ENCODE measurements at places on chromosomes 4 and X. TPM values are rescaled to one million over a fixed set of nuclear protein-coding genes. Genes with fewer than 3 reads are reported as not detected.

GRCh38 chr4:8162625-8163024 is 4.0 kb upstream of the ABLIM2 start:
- H3K4me1 ChIP-seq, result peaks cover 17% of the 10 kb centered on the region
- H3K4me3 ChIP-seq, result no peak overlapping the region
- H3K27me3 ChIP-seq, result peaks cover 5% of the 10 kb centered on the region
- H3K36me3 ChIP-seq, result no peaks in the 10 kb centered on the region
- H3K27ac ChIP-seq, result no peak overlapping the region

DNA sequence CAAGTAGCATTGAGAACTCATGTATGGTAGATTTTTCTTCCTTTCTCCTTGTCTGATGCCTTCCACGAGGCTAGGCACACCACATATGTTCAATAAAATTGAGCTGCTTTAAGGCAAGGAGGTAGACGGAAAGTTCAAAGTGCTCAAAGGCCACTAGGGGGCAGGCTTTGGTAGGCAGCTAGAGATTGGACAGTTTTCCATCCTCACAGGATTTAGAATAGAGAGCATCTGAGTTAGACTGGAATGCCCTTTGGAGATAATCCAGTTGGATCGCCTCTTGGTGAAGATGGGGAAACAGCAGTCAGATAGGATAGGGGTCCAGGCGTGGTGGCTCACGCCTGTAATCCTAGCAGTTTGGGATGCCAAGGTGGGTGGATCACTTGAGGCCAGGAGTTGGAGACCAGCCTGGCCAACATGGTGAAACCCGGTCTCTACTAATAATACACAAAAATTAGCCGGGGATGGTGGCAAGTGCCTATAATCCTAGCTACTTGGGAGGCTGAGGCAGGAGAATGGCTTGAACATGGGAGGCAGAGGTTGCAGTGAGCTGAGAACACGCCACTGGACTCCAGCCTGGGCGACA is 30.4 kb downstream of the ELF4 start:
- H3K4me3 ChIP-seq, result no peak overlapping the region
- no peaks in the 10 kb centered on the region for H3K36me3 ChIP-seq
- H3K27ac ChIP-seq, result no peak overlapping the region
- DNase-seq, result peak; percentile 78
- no peaks in the 10 kb centered on the region for H3K4me1 ChIP-seq

- H3K4me1 ChIP-seq, result no peaks in the 10 kb centered on the region
- H3K27me3 ChIP-seq, result no peaks in the 10 kb centered on the region
- peak; percentile 19 for DNase-seq
- H3K4me3 ChIP-seq, result no peak overlapping the region
- no peak overlapping the region for H3K27ac ChIP-seq
Measured at GRCh38 chrX:71941776-71942175, 31.1 kb downstream of the NHSL2 start.

GRCh38 chr4:136150046-136150445 is 1382.2 kb downstream of the PCDH18 start:
- H3K27ac ChIP-seq, result no peak overlapping the region
- no peaks in the 10 kb centered on the region for H3K4me1 ChIP-seq
- no peak for DNase-seq
- no peak overlapping the region for H3K4me3 ChIP-seq

Gene CA5B
- 9.4 TPM for total RNA-seq

- H3K27ac ChIP-seq, result no peak overlapping the region
- H3K36me3 ChIP-seq, result no peaks in the 10 kb centered on the region
- no peak for DNase-seq
- H3K4me1 ChIP-seq, result no peaks in the 10 kb centered on the region
- H3K27me3 ChIP-seq, result no peaks in the 10 kb centered on the region
Measured at GRCh38 chr4:155690044-155690837, 23.6 kb downstream of the GUCY1A1 start.

- H3K36me3 ChIP-seq, result no peaks in the 10 kb centered on the region
- no peak for DNase-seq
- H3K4me3 ChIP-seq, result no peak overlapping the region
- H3K4me1 ChIP-seq, result peaks cover 6% of the 10 kb centered on the region
Measured at GRCh38 chr4:76017056-76017686, 6.1 kb downstream of the CXCL10 start.

DNA sequence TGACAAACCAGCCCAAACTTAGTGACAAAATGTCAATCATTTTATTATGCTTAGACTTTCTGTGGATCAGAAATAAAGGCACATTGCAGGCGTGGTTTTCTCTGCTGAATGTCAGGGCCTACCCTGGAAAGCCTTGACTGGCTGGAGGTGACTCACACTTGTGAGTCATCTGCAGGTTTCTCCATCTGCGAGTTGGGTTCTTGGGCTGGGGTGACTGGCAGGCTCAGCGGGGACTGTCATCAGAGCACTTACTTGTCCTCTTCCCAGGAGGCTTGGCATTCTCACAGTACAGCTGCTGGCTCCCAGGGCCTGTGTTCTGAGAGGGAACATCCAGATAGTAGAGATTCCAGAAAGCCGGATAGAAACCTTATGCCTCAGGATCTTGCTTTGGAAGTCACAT is 153.8 kb upstream of the AGA start:
- no peaks in the 10 kb centered on the region for H3K36me3 ChIP-seq
- H3K4me1 ChIP-seq, result no peaks in the 10 kb centered on the region
- no peak overlapping the region for H3K27ac ChIP-seq
- no peaks in the 10 kb centered on the region for H3K27me3 ChIP-seq
- no peak overlapping the region for H3K4me3 ChIP-seq

DNA sequence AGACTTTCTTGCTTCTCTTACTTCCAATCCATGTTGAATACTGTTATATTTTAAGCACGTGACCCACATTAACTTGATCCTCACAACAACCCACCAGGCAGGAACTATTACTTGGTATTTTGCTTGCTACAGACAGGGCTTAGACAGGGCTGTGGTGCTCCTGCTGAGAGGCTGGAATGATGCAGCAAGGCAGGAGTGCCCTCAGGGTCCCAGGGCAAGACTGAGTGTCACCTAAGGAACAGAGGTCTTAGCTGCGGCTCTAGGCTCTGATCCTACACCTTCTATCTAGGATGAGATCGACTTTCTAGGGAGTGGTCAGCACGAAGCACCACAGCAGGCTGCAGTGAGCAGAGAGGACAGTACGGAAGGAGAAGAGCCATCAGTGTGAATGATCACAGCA is 20.0 kb downstream of the TAPT1 start:
- peak overlapping the region; percentile 19 for H3K27ac ChIP-seq
- peaks cover 39% of the 10 kb centered on the region for H3K4me1 ChIP-seq
- H3K4me3 ChIP-seq, result no peak overlapping the region
- no peaks in the 10 kb centered on the region for H3K36me3 ChIP-seq
- no peak for DNase-seq

Gene PRSS12
- 3.1 TPM for total RNA-seq

GRCh38 chr4:159298502-159298901 is 195.6 kb downstream of the RAPGEF2 start:
- no peaks in the 10 kb centered on the region for H3K36me3 ChIP-seq
- no peaks in the 10 kb centered on the region for H3K27me3 ChIP-seq
- no peak overlapping the region for H3K4me3 ChIP-seq

Gene SLC9A7
- total RNA-seq, result 11.3 TPM

Gene ZAR1
- 0.28 TPM for total RNA-seq

Gene MMRN1
- total RNA-seq, result 0.11 TPM

Gene HS6ST2
- total RNA-seq, result 5.4 TPM

Gene FGF16
- not detected for total RNA-seq

Gene SPOCK3
- not detected for total RNA-seq

- H3K4me1 ChIP-seq, result no peaks in the 10 kb centered on the region
- no peak overlapping the region for H3K27ac ChIP-seq
- DNase-seq, result no peak
- H3K27me3 ChIP-seq, result no peaks in the 10 kb centered on the region
Measured at GRCh38 chrX:78493180-78493579, 165.8 kb upstream of the CYSLTR1 start.

- no peak for DNase-seq
- H3K4me1 ChIP-seq, result no peaks in the 10 kb centered on the region
- no peak overlapping the region for H3K27ac ChIP-seq
- H3K4me3 ChIP-seq, result no peak overlapping the region
- no peaks in the 10 kb centered on the region for H3K27me3 ChIP-seq
- H3K36me3 ChIP-seq, result peaks cover 36% of the 10 kb centered on the region
Measured at GRCh38 chr4:107693132-107693531, 26.9 kb downstream of the PAPSS1 start.

Gene DCHS2
- 0.58 TPM for total RNA-seq

DNA sequence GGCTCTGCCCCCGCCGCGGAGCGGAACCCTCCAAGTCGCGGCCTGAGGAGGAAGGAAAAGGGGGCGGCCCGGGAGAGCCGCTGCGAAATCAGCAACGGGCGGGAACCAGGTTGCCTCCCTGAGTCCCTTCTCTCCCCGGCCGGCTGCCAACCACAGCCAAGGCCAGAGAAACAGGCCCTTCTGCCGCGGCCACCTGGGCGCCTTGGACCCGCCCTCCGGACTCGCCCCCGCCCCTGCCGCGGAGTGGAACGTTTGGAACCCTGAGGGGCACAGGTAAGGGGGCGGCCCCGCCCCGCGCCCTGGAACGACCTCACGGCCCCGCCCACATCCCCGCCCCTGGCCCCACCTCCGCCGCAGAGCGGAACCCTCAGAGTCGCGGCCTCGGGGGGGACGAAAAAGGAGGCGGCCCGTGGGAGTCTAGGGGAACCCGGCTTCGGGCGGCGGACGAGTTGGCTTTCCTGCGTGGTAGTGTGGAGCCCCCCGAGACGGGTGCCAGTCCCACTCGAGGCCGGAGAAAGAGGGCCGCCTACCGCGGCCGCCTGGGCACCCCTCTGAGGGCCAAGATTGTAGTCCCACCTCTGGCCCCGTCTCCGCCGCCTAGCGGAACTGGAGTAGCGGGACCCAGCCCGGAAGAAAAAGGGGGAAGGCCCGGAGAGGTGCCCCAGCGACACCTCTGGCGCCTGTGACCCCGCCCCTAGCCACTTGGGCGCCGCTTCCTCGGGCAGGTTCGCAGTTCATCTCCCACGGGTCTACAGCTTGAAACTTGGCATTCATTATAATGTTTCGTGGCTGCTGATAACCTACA is 669 bp upstream of the PHKA2 start:
- DNase-seq, result peak; percentile 84
- H3K4me1 ChIP-seq, result no peaks in the 10 kb centered on the region
- peak overlapping the region; percentile 88 for H3K27ac ChIP-seq
- no peaks in the 10 kb centered on the region for H3K27me3 ChIP-seq
- H3K36me3 ChIP-seq, result peaks cover 17% of the 10 kb centered on the region

GRCh38 chrX:20594985-20595384 is 328.3 kb upstream of the RPS6KA3 start:
- no peak overlapping the region for H3K4me3 ChIP-seq
- no peaks in the 10 kb centered on the region for H3K36me3 ChIP-seq
- H3K27ac ChIP-seq, result no peak overlapping the region
- H3K27me3 ChIP-seq, result no peaks in the 10 kb centered on the region

GRCh38 chr4:152709675-152710438 is 30.1 kb upstream of the TMEM154 start:
- DNase-seq, result peak; percentile 37
- H3K4me1 ChIP-seq, result peaks cover 8% of the 10 kb centered on the region
- no peaks in the 10 kb centered on the region for H3K27me3 ChIP-seq
- H3K36me3 ChIP-seq, result no peaks in the 10 kb centered on the region

Gene BST1
- 2.4 TPM for total RNA-seq

DNA sequence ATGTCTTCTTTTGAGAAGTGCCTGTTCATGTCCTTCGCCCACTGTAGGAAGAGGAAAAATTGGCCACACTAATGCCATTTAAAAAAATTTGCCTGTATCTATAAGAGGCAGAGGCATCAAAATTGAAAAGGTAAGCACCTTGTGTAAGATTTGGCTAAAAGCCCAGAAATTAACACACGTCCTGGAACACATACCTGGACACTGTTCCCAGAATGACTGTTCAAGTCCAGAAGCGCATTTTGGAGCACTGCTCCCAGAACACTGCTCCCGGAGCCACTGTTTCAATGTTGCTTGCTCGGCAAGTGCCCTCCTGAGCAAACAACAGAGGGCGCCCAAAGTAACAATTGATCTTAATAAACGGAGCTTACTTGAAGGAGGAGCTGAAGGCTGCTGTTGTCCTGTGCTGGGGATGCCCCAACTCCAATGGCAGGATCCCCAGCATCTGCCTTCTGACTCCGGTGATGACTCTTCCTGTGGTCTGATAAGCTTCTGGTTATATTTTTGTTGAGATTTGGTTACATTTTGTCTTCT is 1958.6 kb downstream of the C4orf33 start:
- H3K27ac ChIP-seq, result no peak overlapping the region
- no peak for DNase-seq
- no peaks in the 10 kb centered on the region for H3K36me3 ChIP-seq

Gene PGAM4
- total RNA-seq, result 0.57 TPM

GRCh38 chrX:51024106-51024696 is 113.7 kb downstream of the BMP15 start:
- no peaks in the 10 kb centered on the region for H3K36me3 ChIP-seq
- no peaks in the 10 kb centered on the region for H3K27me3 ChIP-seq
- no peak overlapping the region for H3K27ac ChIP-seq

- no peak overlapping the region for H3K27ac ChIP-seq
- no peaks in the 10 kb centered on the region for H3K27me3 ChIP-seq
- no peaks in the 10 kb centered on the region for H3K4me1 ChIP-seq
- no peak overlapping the region for H3K4me3 ChIP-seq
- no peaks in the 10 kb centered on the region for H3K36me3 ChIP-seq
Measured at GRCh38 chr4:165472943-165473676, 94.3 kb downstream of the CPE start.

Gene CNGA1
- total RNA-seq, result 0.39 TPM

- no peak overlapping the region for H3K4me3 ChIP-seq
- no peak for DNase-seq
- no peaks in the 10 kb centered on the region for H3K36me3 ChIP-seq
- no peaks in the 10 kb centered on the region for H3K27me3 ChIP-seq
Measured at GRCh38 chr4:11005300-11005699, 320.7 kb upstream of the CLNK start.

GRCh38 chr4:128573781-128574508 is 235.6 kb upstream of the JADE1 start:
- H3K4me1 ChIP-seq, result no peaks in the 10 kb centered on the region
- H3K36me3 ChIP-seq, result no peaks in the 10 kb centered on the region
- no peak for DNase-seq
- no peak overlapping the region for H3K4me3 ChIP-seq

GRCh38 chr4:120877021-120877420 is 45.5 kb downstream of the PRDM5 start:
- no peaks in the 10 kb centered on the region for H3K27me3 ChIP-seq
- H3K4me3 ChIP-seq, result no peak overlapping the region
- no peaks in the 10 kb centered on the region for H3K4me1 ChIP-seq
- H3K36me3 ChIP-seq, result no peaks in the 10 kb centered on the region
- H3K27ac ChIP-seq, result no peak overlapping the region
- no peak for DNase-seq

GRCh38 chr4:8590546-8590880 is 2.1 kb upstream of the CPZ start:
- no peak for DNase-seq
- no peaks in the 10 kb centered on the region for H3K4me1 ChIP-seq
- no peak overlapping the region for H3K4me3 ChIP-seq
- H3K27me3 ChIP-seq, result peaks cover 64% of the 10 kb centered on the region

- H3K27me3 ChIP-seq, result no peaks in the 10 kb centered on the region
- H3K27ac ChIP-seq, result no peak overlapping the region
- no peak for DNase-seq
- no peaks in the 10 kb centered on the region for H3K36me3 ChIP-seq
Measured at GRCh38 chrX:23788521-23788920, 5.5 kb downstream of the SAT1 start.
